ENCODE measurements at places on chromosomes 6 and 20. TPM values are rescaled to one million over a fixed set of nuclear protein-coding genes. Genes with fewer than 3 reads are reported as not detected.

- DNase-seq = no peak
Measured at GRCh38 chr6:45783716-45784115, 231.9 kb downstream of the CLIC5 start.

GRCh38 chr6:39102071-39102820 is 12.7 kb downstream of the SAYSD1 start:
- DNase-seq = peak; percentile 92

GRCh38 chr6:167892835-167893815 is 66.4 kb downstream of the AFDN start:
- DNase-seq = no peak

DNA sequence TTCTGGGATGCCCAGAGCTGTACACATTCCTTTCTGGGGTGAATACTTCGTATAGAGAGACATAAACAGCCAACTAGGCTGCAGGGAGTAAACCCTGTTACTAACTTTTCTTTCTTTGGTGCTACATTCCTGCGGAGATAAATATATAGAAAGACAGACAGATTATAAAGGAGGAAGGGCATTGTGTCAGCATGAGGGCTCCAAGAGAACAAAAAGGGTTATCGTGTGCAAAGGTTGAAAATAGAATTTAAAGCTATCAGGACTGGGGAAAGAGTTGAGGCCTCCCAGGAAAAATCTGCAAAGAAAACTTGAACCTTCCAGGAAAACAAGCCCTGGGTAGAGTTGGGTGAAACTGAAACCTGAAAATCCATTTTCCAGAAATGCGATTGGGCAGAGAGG is 68.0 kb downstream of the TMEM170B start:
- no peak for DNase-seq

DNA sequence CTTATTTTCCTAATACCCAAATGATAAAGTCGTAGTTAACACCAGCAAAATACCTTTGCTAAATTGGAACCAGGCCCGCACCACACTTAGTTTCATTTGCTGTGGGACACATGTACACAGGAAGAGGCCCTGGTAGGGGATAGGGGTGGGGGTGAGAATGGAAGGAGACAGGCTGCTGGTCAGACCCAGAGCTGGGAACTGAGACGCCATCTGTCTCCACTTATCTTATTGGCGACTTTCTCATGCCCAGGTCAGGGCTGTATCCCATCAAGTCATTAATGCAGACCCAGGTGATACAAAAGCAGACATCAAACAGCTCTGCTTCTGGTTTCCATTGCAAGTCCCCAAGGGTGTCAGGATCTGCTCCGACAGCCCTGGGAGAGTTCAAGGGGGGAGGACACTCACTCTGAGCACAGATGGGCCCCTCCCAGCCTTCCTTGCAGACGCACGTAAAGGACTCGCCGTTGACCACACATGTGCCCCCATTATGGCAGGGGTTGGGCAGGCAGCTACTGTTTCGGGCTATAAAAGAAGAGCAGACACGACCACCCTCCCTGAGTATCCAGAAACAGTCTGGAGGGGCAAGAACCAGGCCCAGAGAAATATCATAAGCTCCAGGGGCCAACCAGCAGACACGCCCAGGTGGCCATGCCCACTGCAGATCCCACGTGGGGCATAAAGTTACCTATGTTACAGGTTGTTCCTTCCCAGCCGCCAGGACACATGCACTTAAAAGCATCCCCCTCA is 29.2 kb downstream of the JAG1 start:
- no peak for DNase-seq

- no peak for DNase-seq
Measured at GRCh38 chr20:36775826-36776225, 2.3 kb upstream of the DSN1 start.

- no peak for DNase-seq
Measured at GRCh38 chr6:78253618-78254017, 600.8 kb downstream of the MEI4 start.

- DNase-seq = peak; percentile 83
Measured at GRCh38 chr20:2508631-2509467, at the start of gene ZNF343. Gene ZNF343 (minus strand): TSS chr20:2508915. CDS start chr20:2493895, 15,020 bp downstream.

The SIRPB2 gene
- 1.8 TPM for polyA plus RNA-seq

The ENPP1 gene
- 1.3 TPM for polyA plus RNA-seq

The PCK1 gene
- 0.18 TPM for polyA plus RNA-seq

The SAMD10 gene
- 6.1 TPM for polyA plus RNA-seq

All from right lung (tissue), 10 donors.